NCI-H2029 (cell line): ENCODE measurements at places on chromosomes 16 and 17.

- DNase-seq, result no peak
Measured at GRCh38 chr16:87541147-87541871, 48.5 kb upstream of the ZCCHC14 start.

GRCh38 chr17:72158895-72159885 lies 38.4 kb downstream of the SOX9 start:
- DNase-seq, result peak; percentile 42

GRCh38 chr16:4207683-4208340 lies 34.1 kb downstream of the SRL start:
- DNase-seq, result no peak

DNA sequence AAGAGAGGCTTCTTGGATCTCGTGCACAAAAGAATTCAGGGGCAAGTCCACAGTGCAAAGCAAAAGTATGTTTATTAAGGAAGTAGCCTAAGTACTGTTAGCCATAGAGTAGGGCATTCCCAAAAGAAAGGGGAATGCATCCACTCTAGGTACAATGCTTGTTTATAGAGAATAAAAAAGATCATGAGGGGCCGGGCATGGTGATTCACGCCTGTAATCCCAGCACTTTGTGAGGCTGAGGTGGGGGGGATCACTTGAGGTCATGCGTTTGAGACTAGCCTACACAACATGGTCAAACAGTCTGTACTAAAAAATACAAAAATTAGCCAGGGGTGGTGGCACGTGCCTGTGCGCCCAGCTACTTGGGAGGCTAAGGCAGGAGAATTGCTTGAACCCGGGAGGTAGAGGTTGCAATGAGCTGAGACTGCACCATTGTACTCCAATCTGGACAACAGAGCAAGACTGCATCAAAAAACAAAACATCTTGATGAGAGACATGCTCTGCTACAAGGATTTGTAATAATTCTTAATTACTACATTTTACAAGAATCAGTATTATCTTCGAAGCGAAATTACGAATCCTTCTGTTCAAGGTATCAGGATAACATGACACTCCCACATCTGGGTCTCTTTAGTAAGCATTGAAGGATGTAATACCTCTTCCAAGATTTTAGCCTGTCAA lies 191.6 kb downstream of the CPPED1 start:
- no peak for DNase-seq

DNA sequence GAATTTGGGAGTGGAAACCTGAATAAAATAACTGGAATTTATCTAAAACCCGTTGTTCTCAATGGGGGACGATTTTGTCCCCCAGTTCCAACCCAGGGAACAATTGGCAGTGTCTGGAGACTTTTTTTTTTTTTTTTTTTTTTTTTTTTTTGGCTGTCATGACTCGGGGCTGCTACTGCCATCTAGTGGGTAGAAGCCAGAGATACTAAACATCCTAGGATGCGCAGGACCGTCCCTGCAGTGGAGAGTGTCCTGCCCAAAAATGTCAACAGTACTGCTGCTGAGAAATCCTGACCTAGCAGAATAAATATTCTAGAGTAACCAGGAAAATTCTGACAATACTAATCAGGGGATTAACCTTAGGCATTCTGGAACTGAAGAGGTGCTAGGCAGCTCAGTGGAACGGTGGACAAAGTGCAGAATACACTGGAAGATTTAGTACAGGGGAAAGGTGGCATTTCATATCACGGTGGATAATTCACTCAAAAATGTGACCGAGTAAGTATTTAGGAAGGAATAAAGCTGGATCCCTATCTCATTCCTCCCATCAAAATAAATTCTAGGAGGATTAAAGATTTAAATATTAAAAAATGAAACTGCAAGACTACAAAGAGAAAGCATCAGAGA lies 107.6 kb downstream of the SPECC1 start:
- DNase-seq, result peak; percentile 6

DNA sequence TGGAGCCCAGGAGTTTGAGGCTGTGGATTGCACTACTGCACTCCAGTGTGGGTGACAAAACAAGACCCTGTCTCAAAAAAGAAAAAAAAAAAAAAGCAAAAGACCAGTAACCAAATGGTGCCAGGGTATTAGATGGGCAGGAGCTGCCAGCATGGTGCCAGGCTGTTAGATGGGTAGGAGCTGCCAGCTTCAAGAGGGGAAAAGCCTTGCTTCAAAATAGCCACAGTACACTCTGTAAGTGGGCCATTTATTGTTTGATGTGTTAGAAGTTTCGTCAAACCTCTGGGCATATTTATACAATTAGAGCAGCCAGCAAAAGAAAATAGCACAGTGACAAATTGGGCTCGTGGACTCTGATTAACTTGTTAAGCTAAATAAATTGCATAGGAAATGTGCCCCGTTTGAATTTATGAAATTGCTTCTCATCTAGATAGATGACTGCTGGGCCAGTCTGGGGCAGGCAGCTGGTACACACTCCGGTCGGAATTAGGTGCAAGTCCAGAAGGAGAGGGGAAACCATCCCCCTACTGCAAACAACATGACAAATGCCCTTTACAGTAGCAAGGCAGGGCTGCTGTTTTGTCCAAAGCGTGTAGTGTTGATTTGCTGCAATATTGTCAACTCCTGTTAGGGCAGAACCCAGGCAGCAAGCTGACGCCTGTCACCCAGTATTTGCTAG lies 126.3 kb upstream of the IRX3 start:
- no peak for DNase-seq

- DNase-seq, result no peak
Measured at GRCh38 chr17:73058022-73058421, 34.5 kb downstream of the SLC39A11 start.

DNA sequence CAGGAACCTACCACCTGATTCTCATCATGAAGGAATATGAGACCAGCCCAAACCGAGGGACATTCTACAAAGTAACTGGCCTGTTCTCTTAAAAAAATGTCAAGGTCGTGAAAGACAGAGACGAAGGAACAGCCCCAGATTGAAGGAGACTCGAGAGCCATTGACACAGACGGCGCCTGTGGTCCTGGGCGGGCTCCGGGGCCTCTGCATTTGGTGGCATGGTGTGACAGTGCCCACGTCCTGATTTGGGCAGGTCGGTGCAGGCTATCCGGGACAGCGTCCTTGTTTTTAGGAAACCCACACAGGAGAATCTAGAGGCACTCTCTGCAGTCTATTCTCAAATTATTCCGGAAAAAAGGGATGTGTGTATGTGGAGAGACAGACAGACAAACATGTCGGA lies 64.1 kb downstream of the ADCY9 start:
- no peak for DNase-seq

DNA sequence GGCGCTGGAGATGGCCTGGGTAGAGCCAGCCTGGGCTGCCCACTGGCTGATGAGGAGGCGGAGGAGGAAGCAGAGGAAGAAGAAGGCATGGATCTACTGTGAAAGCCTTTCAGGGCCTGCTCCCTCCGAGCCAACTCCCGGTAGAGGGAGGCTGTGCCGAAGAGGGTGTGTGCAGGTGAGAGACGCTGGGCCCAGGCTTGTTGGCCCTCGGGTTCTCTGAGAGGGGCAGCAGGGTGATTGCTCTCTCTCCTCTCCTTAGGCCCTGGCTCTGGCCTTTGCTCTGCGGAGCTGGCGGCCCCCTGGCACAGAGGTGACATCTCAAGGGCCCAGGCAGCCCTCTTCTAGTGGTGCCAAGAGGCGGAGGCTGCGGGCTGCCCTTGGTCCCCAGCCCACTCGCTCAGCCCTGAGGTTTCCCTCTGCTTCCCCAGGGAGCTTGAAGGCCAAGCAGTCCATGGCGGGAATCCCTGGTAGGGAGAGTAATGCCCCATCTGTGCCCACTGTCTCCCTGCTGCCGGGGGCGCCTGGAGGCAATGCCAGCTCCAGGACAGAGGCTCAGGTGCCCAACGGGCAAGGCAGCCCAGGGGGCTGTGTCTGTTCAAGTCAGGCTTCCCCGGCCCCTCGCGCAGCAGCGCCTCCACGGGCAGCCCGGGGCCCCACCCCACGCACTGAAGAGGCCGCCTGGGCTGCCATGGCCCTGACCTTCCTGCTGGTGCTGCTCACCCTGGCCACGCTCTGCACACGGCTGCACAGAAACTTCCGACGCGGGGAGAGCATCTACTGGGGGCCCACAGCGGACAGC lies 3.6 kb downstream of the TP53I13 start:
- no peak for DNase-seq

DNA sequence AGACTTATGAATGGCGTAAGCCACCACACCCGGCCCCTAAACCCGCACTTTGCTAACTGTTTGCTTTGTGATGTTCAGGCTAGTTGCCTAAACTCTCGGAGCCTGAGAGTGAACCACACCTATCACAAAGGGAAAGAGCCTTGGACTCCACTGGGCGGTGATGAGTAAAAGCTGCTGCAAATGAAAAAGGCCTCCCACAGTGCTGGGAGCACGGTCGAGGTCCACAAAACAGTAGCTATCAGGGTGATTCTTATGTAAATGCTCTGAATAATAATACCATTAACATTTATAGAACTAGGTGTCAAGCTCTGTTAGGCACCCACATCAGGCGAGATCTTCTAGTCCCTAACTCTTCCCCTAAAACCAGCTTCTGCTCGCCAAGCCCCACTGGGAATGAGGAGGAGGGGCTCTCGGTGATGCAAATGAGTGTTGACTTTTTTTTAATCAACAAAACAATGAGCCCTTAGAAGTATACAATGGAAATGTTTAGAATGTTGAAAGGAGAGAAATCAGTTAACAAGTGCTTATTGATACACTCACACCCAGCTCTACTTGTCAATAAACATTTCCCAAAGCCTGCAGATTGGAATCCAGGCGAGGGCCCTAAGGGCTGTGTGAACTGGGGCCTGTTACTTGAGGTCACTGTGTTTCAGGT lies 19.8 kb downstream of the FBRS start:
- no peak for DNase-seq

- no peak for DNase-seq
Measured at GRCh38 chr17:10558049-10558448, 8.6 kb upstream of the MYH2 start.

GRCh38 chr17:58577696-58578095 lies 63.3 kb upstream of the MTMR4 start:
- DNase-seq, result no peak

DNA sequence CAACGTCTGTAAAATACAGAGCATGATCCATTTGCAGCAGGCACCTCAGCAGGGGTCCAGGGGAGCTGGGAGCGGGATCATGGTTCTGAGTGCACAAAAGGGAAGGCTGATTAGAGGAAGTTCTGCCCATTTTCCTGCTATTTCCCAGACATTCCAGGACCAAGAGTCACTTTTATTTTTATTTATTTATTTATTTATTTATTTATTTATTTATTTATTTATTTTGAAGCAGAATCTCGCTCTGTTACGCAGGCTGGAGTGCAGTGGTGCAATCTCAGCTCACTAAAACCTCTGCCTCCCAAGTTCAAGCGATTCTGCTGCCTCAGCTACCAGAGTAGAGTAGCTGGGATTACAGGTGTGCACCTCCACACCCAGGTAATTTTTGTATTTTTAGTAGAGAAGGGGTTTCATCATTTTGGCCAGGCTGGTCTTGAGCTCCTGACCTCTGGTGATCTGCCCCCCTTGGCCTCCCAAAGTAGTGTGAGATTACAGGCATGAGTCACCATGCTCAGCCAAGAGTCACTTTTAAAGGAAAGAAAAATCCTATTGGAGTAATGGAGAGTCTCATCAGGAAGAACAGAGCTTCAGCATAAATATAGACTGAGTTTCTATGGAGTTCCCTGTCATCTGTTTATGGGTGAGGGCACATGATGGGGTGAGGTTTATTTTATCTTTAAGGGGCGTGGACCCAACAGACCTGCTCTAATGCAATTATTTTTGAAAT lies 355.2 kb downstream of the HAPSTR1 start:
- DNase-seq, result peak; percentile 30

GRCh38 chr17:33291248-33292200 lies 1.6 kb downstream of the ASIC2 start:
- DNase-seq, result no peak

- DNase-seq, result no peak
Measured at GRCh38 chr16:87931504-87931903, 4.8 kb downstream of the CA5A start.

DNA sequence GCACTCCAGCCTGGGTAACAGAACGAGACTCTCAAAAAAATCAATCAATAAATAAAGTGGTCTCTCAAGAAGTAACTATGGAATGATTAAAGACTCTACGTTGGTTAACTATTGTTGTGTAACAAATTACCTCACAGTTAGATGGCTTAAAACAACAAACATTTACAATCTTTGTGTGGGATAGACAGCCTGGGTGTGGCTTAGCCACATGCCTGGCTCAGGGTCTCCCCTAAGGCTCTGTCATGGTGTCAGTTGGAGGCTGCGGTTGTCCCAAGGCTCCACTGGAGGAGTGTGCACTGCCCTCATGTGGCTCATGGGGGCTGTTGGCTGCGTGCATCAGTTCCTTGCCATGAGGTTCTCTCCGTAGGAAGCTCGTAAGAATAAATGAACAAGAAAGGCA lies 294.5 kb downstream of the SNX29 start:
- no peak for DNase-seq

- DNase-seq, result no peak
Measured at GRCh38 chr16:59612094-59612493, 878.0 kb upstream of the GOT2 start.

GRCh38 chr16:23784811-23785447 lies 30.1 kb downstream of the CHP2 start:
- no peak for DNase-seq

- no peak for DNase-seq
Measured at GRCh38 chr17:67474081-67474661, 97.1 kb downstream of the PITPNC1 start.

- no peak for DNase-seq
Measured at GRCh38 chr17:18331879-18332278, 16.8 kb downstream of the SMCR8 start.

DNA sequence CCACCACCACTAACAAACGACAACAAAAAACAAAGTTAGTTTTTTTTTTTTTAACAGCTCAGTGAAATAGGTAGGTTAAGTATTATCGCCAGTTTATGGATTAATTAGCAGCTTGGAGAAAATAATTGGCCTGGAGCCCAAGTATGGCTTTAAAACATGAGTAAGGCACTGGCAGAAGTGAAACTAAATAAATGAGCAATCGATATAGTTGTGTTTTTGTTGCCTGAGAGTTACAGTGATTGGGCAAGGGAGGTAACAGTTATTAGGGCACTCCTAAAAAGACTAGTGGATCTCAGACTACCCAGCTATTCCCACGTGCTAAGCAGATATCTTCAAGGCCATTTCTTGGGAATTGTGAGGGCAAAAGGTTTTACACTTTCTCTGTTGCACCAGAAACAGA lies 2.4 kb downstream of the MLKL start:
- DNase-seq, result no peak

- DNase-seq, result no peak
Measured at GRCh38 chr17:28474111-28474531, 677 bp downstream of the SLC13A2 start.
